ENCODE measurements at places on chromosomes 1 and 21.

GRCh38 chr1:240004086-240004749, 87.5 kb upstream of the FMN2 start:
- DNase-seq, result no peak

DNA sequence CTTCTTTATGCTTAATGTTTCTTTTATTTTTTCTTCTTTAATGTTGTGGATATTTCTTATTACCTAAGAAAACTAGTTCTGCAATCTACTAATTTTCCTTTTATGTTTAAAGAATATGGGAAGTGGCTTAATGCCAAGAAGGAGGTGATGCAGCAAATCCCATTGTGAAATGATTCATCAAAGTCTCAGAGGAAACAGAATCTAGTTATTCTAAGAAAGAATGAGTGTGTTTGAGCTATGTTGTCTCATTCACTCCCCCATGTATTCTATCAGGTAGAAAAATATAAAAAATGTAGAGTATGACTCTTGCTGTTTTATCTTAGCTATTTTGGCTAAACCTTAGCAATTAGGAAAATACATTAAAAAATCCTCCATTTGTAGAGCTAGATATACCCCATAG, 659.9 kb upstream of the RGS18 start:
- no peak for DNase-seq

DNA sequence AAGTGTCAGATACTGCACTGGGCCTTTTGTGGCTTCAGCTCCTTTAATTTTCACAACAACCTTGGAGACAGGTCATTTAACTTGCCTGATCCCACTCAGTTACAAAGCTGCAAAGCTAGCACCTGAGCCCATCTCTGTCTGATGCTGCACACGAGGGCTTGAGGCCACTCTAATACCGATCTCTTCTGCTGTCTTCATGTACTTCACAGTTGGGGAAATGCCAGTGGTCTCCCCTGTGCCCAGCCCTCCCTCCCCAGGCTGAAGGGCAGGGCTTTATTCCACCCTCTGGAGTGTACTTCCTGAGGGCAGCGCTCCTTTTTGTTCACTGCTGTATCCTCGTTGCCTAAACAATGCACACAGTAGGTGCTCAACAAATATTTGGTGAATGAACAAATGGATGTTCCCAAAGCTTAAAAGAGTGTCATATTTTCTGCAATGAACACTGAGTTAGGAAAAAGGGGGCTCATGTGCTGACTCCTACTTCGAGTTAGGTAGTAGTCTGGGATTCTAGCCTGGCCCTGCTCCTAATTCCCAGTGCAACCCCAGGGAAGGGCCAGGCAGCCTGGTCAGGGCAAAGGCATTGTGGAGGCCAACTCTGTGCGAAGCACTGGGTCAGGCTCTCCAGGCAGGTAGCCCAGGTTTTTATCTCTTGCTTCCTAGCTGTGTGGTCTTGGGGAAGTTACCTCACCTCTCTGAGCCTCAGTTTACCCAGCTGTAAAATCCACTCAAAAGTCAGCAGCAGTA, 1.1 kb downstream of the TMCO4 start:
- DNase-seq, result no peak

DNA sequence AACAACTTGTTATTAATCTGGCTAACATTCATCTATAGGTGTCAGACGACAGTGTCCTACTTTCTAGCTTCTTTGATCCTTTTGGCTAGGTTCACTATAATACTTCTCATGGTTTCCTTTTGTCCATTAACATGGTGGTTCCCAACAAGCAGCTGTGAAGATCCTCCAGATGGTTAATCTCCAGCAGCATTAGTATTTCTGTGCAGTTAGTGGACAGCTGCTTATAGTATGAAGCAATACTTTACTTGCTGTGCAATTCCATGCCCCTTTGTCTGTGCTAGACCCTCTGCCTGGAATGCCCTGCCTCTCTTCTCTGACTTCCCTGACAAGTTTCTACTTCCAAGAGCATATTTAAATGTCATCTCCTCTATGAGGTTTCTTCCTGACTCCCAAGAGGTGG, 41.7 kb upstream of the ARHGAP29 start:
- DNase-seq, result no peak

DNA sequence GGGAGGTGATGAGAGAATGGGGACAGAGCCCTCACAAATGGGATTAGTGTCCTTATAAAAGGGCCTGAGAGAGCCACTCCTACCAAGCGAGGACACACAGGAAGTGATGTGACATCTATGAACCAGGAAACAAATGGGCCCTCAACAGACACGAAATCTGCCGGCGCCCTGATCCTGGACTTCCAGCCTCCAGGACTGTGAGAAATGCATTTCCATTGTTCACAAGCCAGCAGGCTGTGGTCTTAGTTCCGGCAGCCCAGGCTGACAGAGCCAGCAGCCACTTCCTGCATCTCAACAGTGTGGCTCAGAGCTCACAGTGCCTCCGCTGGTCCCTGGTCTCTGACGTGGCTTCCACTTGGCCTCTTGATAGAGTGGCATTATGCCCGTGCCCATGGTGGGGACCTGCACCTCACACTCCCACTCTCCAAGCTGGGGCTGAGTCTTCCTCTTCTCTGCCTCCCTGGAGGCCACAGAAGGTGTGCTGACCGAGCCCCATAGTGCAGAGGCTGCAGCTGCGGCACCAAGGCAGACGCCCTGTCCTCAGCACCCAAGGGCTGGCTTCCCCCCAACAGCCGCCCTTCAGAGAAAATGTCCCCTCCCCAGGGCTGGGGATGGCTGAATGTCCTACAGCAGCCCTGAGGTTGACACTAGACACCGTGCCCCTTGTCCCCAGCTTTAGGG, 44.9 kb downstream of the ACOT7 start:
- peak; percentile 67 for DNase-seq

- no peak for DNase-seq
These were observed 132.6 kb upstream of the COA6 start for GRCh38 chr1:234240680-234241079.

GRCh38 chr1:8702850-8703810, 114.3 kb downstream of the RERE start:
- peak; percentile 6 for DNase-seq

- no peak for DNase-seq
These were observed 324.3 kb downstream of the PLA2G4A start for GRCh38 chr1:187153047-187153446.
